ENCODE measurements at places on chromosomes 16 and 17.

- DNase-seq, result peak; percentile 98
Measured at GRCh38 chr17:49022391-49022941, 25.3 kb downstream of the IGF2BP1 start.

- DNase-seq, result no peak
Measured at GRCh38 chr17:29041571-29041970, 1.4 kb upstream of the PIPOX start.

GRCh38 chr17:36136036-36136435, 32.4 kb downstream of the CCL4 start:
- no peak for DNase-seq

GRCh38 chr16:71796501-71797097, 12.0 kb downstream of the AP1G1 start:
- no peak for DNase-seq

DNA sequence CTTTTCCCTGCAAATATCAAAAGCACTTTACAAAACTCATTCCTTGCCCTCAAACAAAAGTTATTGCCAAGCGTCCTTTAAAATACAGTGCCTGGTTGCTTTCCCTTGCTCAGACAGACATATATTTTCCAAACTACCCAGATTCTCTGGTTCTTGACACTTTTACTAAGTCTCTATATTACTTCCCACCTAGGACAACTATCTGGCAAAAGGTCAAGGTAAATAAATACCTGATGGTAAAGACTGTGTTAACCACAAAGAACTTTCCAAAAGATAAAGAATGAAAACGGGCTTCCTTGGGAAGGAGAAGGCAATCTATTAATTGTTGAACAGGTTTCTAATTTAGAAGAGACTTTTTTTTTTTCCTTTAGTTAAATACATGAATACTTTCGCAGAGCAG, 1.9 kb downstream of the HS3ST3A1 start:
- no peak for DNase-seq

- DNase-seq, result no peak
Measured at GRCh38 chr16:9948933-9949332, 233.3 kb downstream of the GRIN2A start.

- no peak for DNase-seq
Measured at GRCh38 chr17:28899212-28899815, 1.8 kb upstream of the FLOT2 start.

- DNase-seq, result no peak
Measured at GRCh38 chr17:36689089-36689667, 87.8 kb downstream of the MRM1 start.

DNA sequence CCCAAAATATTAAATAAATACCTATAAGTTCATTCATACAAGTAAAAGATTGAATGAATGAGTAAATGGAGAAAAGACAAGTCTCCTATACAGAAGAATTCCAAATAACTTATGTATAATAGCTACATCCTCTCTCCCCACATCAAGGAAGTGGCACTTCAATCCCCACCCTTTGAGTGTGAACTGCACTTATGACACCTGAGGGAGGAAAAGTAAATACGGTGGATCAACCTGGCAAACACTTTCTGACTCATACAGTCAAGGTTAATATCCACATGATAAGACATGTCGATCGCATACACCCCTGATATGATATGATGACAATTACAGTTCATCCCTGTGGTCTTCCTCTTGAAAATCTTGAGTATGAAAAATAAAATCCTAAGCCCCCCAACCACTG, 18.0 kb downstream of the SLFN12L start:
- no peak for DNase-seq

DNA sequence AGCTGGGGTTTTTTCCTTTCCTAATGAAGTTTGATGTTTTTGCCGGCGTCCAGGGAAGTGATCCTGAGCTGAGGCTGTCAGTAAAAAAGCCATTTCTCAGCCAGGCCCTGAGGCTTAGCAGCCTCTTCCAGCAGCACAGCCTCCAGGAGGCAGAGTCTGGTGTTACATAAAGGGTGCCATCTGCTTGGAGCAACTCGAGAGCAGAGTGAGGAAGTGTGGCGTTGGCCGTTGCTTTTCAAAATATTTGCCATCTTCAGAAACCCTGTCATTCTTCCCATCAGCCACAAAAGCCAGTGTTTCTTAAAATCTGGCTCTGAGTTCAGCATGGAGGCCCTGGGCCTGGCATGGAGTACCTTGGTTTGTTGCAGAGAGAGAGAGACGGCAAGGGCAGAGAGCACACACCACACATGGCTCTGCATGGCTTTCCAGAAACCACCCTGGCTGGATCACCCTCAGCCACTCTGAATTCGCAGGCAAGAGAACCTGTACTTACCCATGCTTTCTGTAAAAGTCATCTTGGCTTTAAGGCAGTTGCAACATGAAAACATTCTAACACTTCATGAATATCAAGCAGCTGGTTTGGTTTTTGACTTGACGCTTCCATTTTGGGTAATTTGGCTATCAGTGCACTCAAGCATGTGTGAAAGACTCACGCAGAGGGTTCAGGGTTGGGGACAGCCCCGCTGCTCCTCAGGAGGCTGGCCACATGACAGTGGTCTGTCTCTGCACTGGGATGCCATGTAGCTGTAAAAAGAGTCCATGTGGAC, 21.0 kb downstream of the PMM2 start:
- DNase-seq, result no peak

- no peak for DNase-seq
Measured at GRCh38 chr16:72797621-72798020, 250.3 kb downstream of the ZFHX3 start.

DNA sequence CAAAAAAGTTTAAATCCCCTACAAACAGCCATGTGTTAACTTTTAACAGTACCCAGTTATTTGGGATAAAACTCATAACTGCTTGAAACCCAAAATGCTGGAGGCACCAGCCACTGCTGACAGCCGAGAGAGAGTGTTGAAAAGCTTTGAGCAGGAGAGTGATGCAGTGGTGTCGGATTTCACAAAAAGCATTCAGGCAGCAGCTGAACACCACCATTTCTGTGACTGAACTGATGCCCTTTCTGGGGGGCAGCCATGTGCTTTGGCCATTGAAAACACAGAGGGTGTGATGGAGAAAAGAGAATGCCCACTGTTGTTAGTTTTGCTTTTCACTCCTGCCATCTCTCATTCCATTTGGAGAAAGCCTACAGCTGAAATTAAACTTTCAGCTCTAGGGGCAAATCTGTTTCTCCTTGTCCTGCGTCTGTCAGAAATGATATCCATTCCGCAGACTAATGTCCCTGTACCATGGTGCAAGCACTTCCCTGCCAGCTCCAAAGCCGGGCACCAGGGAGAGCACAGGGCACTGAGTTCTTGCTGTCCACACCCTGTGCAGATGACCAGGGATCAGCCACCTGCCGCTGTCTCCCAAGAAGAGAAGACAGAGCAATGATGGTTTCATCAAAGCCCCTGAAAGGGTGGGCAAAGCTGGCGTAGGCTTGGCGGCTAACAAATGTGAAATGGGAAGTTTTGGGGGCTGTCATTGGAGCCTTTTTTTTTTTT, 16.6 kb upstream of the MLYCD start:
- DNase-seq, result no peak

DNA sequence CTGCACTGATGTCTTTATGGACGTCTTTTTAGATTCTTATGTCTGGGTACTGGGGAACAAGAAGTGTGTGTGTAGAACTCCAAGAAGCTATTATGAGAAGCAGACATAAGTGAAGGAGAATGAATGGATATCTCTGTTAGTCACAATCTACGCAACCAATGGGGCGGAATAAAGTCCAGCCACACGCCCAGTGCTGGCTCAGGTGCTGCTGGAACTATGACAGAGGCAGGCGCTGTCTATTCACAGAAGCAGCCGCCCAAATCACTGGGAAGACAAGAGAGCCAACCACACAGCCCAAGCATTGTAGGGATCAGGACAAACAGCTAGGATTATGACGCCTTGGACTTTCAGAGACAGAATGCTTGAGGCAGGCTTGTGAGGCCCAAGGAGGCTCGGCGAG, 43.9 kb upstream of the ICAM2 start:
- DNase-seq, result no peak

- DNase-seq, result peak; percentile 10
Measured at GRCh38 chr17:35559495-35560210, 966 bp downstream of the SLFN14 start.

DNA sequence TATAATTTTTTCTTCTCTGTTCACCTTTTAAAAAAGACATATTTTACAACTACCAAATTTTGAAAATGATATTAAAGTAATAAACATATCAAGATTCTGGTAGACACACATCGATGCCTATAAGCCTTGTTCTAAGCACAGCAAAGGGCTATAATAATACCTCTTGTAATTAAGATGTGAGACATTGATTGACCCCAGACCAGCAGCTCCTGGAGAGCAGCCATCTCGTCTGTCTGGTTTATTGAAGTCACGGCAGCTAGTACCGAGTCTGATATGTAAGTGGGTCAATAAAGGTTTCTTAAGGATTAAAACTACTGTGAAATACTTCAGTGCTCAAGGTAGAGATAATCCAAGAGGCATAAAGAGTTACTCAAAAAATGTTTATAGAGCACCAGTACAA, 76.1 kb downstream of the C17orf58 start:
- DNase-seq, result no peak

DNA sequence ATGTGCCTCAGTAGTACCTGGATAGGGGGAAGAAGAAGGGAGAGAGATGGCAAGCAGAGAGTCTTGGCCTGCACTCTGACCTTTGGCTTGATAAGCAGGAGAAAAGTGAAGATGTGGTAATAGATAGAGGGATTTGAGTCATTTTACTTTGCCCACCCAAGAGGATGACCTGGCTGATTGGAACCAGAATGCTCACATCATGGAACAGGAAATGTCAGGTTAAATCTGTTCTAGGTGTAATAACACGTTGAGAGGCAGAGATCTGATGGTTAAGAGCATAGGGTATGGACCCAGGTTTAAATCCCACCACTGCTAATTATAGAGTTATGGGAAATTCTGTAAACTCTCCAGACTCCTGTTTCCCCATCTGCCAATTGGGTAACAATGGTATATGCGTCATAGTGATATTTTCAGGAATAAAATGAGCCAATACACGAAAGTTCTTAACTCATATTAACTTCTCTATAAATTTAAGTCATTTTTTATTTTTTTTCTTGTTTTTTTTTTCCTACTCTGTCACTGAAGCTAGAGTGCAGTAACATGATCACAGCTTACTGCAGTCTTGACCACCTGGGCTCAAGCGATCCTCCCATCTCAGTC, 8.1 kb upstream of the CCL18 start:
- no peak for DNase-seq

DNA sequence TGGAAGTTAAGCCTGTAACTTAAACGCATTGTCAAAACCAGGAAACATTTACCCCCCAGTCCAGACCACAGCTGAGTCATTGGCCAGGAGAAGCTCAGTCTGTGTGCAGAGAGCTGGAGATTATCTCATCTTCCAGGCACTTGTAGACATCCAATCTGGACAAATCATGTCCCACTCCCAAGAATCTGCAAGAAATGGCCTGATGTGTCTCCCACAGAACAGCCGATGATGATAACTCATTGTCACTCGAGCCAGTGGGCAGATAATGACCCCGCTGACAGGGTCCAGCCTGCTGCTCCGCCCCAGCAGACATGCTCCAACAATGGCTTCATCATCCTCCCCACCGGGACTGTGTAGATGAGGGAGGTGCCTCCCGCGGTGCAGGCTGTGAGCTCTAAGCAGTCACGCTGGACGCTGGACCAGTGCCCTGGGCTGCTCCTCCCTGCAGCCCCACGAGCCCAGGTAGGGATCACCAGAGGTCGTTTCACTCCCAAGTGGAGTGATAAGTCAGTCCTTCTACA, 322.5 kb downstream of the C16orf95 start:
- peak; percentile 96 for DNase-seq

DNA sequence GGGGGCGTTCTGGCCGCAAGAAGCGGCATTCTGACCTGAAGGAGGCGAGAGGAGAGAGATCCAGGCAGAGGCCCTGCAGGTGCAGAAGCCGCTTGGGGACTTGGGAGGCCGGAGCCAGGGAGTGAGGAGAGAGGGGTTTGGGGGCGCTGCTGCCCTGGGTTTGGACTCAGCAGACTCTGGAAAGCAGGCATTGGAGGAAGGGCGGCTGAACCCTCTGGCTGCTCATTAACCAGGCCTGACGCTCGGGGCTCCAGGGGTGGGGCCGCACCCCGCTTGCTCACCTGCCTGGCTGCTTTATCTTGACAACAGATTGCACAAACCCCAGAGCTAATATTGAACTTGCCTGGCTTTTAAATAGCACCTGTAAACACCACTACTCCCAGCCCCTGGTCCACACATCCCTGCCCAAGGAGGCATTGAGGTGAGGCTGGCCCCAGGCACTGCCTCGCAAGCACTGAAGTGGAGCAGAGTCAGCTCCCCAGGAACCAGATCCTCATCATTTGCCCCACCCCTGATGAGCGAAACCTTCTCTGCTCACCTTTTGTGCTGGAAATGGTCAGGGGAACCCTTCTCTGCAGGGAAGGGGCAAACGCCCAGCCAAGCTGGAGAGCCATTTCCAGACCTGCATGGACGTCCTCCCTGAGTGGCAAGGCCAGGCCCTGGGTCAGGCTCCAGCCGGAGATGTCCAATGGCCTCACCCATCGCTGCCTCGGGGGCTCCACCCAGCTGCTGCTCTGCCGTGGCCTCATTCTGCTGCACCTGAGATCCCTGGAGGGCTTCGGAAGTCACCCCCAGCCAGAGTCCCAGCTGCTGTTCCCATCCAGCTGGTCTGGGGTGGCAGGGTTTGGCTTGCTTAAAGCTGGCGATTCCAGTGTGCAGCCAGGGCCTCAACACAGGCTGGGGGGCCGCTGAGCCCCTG, 190.2 kb upstream of the GSE1 start:
- no peak for DNase-seq

GRCh38 chr17:34899643-34900291, 61.5 kb downstream of the CCT6B start:
- no peak for DNase-seq

DNA sequence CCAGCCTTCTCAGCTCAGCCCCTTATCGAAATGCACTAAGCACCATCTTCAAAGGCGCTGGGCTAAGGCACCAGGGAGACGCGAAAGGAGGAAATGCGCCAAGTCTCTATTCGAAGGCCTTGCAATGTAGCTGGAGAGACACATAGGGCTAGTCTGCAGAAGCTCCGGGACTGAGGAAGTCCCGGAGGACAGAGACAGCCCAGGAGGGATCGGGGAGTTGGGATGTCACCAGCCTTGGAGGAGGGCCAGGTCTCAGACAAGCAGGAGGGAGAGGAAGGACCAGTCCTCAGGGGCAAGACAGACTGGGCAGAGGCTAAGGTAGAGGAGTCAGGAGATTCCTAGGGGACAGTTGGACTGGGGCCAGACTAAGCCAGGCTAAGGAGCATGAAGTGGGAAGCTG, 8.5 kb downstream of the C17orf100 start:
- DNase-seq, result peak; percentile 53

GRCh38 chr17:14670861-14671260, 370.0 kb downstream of the HS3ST3B1 start:
- no peak for DNase-seq

GRCh38 chr17:59372138-59372751, 40.8 kb downstream of the YPEL2 start:
- DNase-seq, result no peak

GRCh38 chr17:81858170-81858966, 2.0 kb downstream of the P4HB start:
- DNase-seq, result no peak

GRCh38 chr17:82502207-82502606, 17.3 kb upstream of the FOXK2 start:
- DNase-seq, result no peak

GRCh38 chr17:36931697-36932382, 5.4 kb upstream of the LHX1 start:
- DNase-seq, result peak; percentile 51

All from islet precursor cell (in vitro differentiated cells).